ENCODE measurements at places on chromosomes 12 and 14.

DNA sequence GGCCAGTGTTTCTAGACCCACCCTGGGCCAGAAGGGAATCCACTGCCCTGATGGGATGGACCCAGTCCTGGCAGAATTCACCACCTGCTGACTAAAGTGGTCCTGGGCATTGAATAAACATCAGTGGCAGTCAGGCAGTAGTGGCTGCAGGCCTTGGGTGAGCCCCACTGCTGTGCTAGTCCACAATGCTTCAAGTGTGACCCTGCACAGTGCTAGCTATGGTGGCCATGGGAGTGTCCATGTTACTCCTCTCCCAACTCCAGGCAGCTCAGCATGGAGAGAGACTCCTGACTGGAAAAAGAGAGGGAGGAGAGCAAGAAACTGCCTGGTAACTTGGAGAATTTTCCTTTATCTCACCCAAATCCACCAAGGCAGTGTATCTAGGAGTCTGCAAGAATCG is 17.5 kb upstream of the CSRP2 start:
- no peak for DNase-seq

- no peak for DNase-seq
Observed at GRCh38 chr14:36939265-36939664, 233.1 kb downstream of the SLC25A21 start.

DNA sequence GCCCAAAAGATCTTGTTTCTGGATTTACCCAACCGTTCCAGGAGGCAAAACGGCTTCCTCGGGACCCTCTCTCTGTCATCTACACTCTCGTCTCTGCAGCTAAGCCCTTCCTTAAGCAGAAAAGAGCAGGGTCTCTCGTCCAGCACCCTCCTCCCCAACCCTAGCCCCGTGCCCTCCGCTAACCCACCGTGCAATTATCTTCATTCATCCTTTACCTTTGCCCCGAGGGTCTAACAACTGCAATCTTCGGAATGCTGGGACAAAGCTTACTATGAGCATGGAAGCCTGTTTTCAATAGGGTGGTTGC is 276 bp upstream of the BMAL2 start:
- no peak for DNase-seq

GRCh38 chr14:44847526-44848309 is 114.0 kb downstream of the KLHL28 start:
- DNase-seq = no peak

DNA sequence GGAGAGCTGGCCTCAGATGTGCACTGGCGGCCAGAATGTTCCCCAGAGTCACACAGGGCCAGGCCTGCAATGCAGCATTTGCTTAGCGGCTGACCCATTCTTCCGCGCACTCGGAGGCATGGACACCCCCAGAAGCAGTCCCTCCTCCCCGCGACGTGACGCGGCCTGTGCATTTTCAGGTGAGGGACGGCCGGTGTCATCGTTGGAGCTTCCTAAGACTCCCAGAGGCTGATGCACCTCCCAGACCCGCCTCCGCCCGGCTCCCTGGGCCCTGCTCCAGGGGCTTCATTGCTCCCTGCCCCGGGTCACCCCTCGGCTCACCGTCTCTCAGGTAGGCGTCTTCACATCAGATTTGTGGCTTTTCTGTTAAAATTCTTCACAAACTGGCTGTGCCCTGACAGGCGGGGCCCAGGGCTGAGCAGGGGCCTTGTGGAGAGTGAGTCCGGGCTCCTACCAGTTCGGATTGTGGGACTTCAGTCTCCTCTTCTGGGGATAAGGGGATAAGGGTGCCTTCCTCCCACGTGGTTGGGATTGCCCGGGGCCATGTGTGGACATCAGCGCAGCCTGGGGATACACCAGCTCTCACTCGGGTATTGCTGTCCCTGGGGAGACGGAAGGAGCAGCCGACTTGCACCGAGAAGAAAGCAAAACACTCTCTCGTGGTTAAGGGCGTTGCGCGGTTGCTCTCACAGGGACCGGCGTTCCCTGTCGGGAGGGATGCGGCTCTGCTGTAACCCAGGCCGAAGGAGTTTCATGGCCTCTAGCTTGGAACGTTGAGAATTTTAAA is 249.1 kb downstream of the ADGRD1 start:
- no peak for DNase-seq

- no peak for DNase-seq
Observed at GRCh38 chr12:110039085-110039807, 9.1 kb downstream of the C12orf76 start.

DNA sequence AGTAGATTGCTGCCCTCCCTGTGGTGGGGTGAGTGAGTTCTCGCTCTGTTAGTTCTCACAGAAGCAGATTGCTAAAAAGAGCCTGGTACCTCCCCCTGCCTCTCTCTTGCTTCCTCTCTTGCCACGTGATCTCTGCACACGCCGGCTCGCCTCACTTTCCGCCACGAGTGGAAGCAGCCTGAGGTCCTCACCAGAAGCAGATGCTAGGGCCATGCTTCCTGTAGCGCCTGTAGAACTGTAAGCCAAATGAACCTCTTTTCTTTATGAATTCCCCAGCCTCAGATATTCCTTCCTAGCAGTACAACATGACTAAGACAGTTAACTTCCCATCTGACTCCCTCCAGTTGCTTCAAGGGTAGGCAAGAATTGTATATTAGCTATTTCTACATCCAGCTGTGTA is 76.2 kb downstream of the ETV6 start:
- DNase-seq = no peak
